ENCODE measurements at places on chromosomes 16 and 17. TPM values are rescaled to one million over a fixed set of nuclear protein-coding genes. Genes with fewer than 3 reads are reported as not detected.

Gene ITGAL
- total RNA-seq = not detected

Gene SLC52A1
- not detected for total RNA-seq

Gene ASPHD1
- 1.2 TPM for total RNA-seq

Gene CPNE7
- total RNA-seq = 19.7 TPM

Gene BRICD5
- total RNA-seq = 10.1 TPM

Gene CCL2
- 50.3 TPM for total RNA-seq

Gene PIK3R6
- total RNA-seq = not detected

DNA sequence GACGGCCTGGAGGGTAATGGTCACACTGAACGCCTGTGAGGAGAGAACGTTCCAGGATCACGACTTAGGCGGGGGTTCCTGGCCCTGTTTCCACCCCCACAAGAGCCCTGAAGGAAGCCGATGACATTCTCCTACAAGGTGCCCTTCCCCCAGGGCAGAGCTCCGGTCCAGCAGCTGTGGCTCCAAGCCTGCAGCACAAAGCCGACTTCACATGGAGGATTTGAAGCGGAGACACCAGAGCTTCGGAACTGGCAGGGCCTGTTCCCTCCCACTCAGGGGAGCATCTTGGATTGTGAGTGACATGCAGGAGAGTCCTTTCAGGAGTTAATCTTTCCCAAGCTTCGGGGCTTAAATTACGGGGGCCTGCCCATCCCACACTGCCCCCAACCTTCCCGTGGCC is 5.0 kb downstream of the FADS6 start:
- no peak for DNase-seq

DNA sequence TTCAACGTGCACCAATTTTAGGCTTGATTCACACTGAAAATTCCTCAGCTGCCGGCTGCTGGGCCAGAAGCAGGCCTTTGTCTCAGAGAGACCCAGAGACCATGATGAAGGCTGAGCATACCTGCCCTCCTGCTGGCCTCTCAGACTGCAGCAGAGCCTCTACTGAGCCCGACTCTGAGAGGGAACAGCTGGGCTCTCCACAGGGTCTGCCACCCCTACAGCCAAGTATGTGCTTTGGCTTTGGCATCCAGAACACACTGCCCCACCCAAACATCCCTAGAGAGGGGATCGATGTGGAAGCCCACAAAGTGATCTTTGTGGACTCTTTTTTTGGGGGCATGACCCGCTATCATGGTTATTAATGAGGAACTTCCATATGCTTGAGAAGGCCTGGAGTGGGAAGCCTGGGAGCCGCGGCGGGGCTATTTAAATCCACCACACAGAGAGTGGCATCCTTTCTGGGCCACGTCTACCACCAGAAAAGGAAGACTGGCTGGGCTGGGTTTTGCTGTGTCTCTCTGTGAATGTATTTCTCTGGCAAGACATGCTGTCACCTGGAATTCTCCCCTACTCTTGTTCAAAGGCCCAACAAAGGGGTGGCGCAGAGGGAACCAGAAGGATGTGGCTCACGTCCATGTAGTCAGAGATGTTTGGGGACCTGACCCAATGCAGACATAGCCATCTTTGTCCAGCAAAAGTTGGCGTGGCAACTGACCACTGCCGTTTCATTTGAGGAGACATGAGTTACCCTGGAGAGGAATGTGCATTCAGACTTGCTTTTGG is 69.3 kb downstream of the GNAO1 start:
- DNase-seq = no peak

- no peak for DNase-seq
These were observed 6.8 kb downstream of the KIF19 start for GRCh38 chr17:74332763-74333283.

DNA sequence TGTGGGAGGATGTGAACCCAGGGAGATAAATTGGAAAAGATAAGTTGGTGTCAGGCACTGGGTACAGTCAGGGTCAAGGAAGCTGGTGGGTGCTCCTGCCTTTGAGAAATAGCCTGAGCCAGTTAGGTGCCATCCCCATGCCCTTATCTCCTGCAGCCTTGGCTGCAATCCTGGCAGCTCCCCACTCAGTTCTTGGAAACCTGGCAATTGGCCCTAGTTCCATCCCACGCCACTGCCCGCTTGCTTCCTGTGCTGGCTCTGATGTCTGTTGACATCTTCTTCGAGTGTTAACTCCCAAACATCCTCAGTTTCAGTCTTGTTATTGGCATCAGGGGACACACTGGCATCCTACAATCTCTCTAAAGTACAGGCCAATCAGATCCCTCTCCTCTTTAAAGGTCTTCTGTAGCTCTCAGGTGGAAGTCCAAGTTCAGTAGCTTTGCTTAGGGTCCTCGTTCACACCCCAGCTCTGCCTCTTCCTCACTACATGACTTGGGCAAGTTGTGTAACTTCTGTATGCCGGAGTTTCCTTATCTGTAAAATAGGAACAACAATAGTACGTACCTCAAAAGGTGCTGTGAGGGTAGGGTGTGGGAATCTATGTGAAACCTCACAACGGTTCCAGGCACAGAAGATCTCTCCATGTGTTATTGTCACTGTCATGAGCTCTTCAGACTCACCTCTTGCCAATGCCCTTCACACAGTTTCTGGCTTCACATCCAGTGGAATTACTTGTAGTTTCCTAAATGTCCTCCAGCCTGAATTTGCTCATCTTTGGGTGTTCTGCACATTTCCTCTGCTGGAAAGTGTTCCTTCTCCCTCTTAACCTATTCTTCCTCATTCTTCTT is 13.5 kb upstream of the PRKAR1A start:
- DNase-seq = no peak

GRCh38 chr17:68750208-68750562 is 149.0 kb upstream of the FAM20A start:
- no peak for DNase-seq

- no peak for DNase-seq
These were observed 93.8 kb upstream of the FAM20A start for GRCh38 chr17:68694791-68695485.

DNA sequence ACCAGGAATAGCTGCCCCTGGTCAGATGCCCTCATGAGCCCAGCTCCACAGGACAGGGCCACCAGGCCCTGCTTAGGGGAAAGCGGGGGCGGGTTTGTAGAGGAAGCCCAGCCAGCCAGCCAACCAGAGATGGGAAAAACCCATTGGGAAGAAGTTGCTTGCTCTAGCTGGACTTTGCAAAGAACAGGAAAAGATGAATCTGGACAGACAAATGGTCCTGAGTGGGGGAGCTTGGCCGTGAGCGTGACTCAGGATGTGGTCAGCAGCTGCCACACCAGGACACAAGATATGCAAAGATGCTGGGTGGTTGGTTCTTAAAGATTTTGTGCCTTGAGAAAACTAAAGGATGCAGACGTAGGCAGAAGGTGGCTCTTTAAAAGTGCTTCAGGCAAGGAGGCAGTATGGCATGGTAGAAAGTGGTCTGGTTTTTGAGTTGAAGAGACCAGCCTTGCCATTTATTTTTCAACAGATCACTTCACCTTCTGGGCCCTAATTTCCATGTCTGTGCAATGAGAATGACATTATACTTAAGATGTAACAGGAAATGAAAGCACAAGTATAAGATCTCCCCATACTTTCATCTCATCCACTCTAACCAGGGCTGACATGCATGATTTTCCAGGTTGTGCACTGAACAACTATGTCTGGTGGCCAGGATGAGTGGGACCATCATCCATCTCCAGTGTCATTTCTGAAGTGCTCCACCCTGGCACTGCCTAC is 27.8 kb upstream of the HEATR6 start:
- DNase-seq = no peak

DNA sequence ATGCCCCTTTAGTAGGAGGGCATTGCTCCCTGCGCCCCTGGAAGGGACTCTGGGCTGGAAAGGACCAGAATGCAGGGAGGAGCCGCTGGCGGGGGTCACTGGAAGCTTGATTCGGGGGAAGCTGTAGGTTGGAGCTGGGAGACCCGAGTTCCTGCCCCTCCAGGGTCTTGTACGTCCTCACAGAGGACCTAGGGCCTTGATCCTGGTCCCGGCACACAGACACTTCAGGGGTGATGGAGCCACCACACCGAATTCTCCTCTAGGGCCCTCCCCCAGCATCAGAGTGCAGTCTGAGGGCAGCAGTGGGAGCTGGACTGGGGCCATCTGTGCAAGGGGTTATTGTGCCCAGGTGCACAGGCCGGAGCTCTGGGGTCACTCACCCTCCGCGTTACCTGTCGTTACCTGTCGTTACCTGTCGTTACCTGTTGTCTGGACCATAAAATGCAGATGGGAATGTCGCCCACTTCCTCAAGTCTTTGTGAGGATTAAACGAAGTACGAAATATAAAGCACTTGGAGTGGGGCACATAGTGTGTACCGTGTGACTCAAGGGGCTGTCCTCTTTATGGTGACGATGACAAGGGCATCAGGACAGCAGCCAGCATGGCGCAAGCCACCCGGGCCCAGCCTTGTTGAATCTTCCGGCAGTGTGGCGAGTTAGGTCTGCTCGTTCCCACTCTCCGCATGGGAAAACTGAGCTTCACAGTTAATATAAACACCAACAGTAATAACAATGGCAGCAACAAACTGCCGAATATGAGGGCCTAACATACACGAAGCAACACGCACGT is 48.6 kb downstream of the CMIP start:
- DNase-seq = no peak

- no peak for DNase-seq
These were observed 4.0 kb upstream of the PHKG2 start for GRCh38 chr16:30744183-30744582.

DNA sequence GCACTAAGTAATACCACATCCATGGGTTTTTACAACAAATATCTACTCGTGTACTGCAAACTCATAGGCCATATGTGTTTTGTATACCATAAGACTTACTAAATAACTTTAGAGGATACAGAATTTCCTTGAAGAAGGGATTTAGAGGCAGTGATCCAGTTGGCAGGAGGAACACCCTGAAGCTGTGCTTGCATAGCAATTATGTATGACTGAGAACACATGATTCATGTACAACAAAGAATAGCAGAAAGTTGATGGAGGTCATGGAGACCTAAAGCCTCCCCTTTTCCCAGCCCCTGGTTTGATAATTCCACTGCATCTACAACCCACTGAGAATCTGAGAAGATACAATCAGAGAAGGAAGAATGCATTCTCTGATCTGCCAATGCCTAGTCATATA is 83.8 kb upstream of the PMFBP1 start:
- DNase-seq = no peak

DNA sequence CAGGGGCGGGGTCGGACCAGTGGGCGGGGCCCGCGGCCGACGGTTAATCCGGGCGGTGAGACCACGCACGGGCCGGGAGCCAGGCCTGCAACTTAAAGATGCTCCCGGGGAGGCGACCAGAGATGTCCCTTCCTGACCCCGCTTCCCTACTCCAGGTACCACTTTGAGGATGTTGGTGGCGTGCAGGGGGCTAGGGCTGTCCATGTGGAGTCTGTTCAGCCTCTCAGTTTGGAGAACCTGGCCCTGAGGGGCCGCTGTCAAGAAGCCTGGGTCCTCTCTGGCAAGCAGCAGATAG is 580 bp downstream of the RANGRF start:
- DNase-seq = no peak

DNA sequence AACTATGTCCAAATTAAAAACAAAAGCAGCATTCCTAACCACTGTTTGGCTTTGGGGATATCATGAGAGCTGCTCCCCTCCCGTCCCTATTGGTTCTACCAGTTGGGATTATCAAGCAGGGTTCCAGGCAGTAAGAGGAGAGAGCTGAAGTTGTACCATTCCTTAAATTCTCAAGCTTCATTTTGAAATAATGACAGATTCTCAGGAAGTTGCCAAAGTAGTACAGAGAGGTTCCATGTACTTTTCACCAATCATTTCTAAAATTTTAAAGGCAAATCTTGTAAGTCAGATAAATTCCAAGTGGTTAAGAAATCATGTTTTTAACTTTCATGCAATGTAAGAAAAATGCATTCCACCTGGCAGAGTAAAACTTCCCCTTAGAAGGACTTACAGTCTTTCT is 36.9 kb downstream of the TEX2 start:
- peak; percentile 10 for DNase-seq

DNA sequence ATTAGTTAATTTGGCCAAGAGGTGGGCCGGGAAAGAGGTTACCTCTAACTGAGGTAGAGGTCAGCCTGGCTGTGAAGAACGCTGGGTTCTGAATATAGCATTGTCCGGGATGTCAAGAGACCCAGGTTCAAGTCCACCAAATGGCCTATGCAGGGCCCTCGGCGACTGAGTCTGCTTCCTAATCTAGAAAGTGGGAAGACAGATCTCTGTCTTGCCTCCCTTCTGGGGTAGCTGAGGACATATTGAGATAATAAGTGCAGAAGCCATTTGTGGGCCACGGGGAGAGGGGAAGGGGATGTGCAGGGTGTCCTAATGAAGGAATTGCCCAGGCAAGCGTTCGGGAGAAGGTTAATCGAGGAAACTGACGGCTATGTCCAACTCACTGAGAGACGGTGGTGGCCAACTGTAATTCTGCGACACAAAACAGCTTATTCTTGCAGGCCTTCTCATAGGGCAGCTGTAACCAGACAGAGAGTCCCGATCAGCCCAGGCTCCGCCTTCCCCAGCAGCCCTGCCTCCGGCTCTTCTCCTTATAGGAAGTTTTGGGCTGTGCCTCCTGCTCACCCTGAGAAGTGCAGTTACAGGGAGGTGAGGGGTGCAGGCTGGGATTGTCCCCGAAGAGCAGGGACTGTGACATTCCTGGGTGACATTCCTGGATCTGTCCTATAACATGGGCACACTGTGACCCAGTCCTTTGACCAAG is 15.9 kb downstream of the HASPIN start:
- DNase-seq = no peak

DNA sequence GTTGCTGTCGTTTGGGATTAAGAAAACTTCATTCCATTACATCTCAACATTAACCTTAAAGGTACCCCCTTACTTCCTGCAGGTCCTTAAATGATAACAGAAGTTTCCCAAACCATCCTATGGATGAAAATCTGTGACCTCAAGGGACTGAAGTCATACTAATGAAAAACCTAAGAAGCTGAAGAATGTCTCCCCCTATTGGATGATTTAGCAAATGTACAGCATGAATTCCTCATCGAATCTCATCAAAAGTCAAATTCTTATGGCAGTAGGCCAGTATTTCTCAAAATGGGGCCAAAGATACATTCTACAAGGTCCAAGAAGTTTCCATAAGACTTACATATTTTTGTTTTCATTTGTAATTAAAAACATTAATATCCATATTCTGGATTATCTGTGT is 13.5 kb downstream of the SCO1 start:
- DNase-seq = no peak

GRCh38 chr16:72050769-72051464 is 3.4 kb upstream of the HP start:
- DNase-seq = no peak

GRCh38 chr16:85718682-85719081 is 29.9 kb upstream of the GINS2 start:
- DNase-seq = no peak

- DNase-seq = no peak
These were observed 210.6 kb upstream of the CDH5 start for GRCh38 chr16:66155933-66156332.

- no peak for DNase-seq
These were observed 911 bp upstream of the ITGA2B start for GRCh38 chr17:44390250-44390870.

GRCh38 chr16:4426021-4426684 is 485 bp downstream of the DNAJA3 start:
- no peak for DNase-seq

- no peak for DNase-seq
These were observed 39.0 kb downstream of the CUEDC1 start for GRCh38 chr17:57915985-57916757.

GRCh38 chr17:64130559-64131001 is 636 bp upstream of the ERN1 start:
- peak; percentile 83 for DNase-seq

- no peak for DNase-seq
These were observed 684.7 kb downstream of the MAF start for GRCh38 chr16:78915811-78916345.

Data from osteocyte (in vitro differentiated cells).